ENCODE measurements at places on chromosomes 3 and 15.
A peak's percentile ranks its signal among the peaks of the same experiment; 100 is the strongest.

DNA sequence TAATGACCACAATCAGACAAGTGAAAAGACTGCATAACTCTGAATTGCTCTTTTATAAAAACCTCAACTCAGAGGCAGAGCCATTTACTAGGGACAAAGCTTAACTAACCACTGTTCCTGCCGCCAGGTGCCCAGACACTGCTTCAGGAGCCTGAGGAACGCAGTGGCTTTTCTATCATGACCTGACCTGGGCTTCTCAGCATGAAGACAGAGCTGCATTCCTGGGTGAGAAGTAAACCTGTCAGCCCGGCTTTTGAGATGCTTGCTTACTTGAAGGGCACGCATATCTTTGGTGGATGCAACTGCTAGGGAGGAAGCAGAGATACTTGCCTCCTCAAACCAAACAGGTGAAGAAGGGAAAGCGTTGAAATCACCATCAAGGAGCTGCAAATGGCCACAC lies 7.9 kb downstream of the LRRC31 start:
- no peak for DNase-seq
- H3K27me3 ChIP-seq, result no peaks in the 10 kb centered on the region
- no peak overlapping the region for H3K4me3 ChIP-seq
- H3K36me3 ChIP-seq, result no peaks in the 10 kb centered on the region
- no peak overlapping the region for H3K27ac ChIP-seq
- H3K4me1 ChIP-seq, result no peaks in the 10 kb centered on the region

GRCh38 chr3:186251948-186252619 lies 110.0 kb downstream of the DGKG start:
- H3K36me3 ChIP-seq, result no peaks in the 10 kb centered on the region
- H3K27ac ChIP-seq, result no peak overlapping the region
- DNase-seq, result no peak

- no peak overlapping the region for H3K4me3 ChIP-seq
- H3K27ac ChIP-seq, result no peak overlapping the region
- DNase-seq, result no peak
- peaks cover 14% of the 10 kb centered on the region for H3K4me1 ChIP-seq
- no peaks in the 10 kb centered on the region for H3K36me3 ChIP-seq
Measured at GRCh38 chr15:40790718-40791117, 16.2 kb upstream of the ZFYVE19 start.

DNA sequence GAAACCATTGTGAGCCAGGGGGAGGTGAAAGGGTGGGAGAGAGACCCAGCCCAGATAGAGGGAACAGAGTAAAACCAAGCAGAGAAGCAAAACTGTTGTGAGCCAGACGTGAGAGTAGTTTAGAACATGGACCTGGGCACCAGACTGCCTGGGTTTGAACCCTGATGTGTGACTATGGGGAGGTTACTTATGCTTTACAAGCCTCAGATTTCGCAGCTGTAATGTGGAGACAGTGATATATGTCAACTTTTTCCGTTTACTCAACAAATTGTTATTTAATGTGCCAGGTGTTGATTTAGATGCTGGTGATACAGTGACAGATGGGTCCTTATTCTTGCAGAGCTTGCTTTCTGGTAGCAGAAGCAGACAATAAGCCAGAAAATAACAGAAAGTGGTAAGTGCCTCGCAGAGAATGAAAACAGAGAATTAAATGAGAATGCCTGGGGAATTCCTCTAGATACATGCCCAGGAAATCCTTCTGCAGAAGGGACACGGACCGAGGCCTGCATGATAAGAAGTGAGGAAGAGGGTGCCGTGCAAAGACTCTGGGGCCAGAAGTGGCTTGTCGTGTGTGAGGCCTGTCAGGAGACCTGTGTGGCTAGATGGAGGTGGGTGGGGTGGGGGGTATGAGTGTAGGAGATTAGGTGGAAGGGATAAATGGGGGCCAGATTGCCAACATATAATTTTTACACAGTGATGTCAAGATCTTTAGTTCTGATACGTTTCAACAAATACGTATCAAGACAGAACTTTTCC lies 15.0 kb downstream of the KAT2B start:
- H3K4me1 ChIP-seq, result peaks cover 22% of the 10 kb centered on the region
- no peak overlapping the region for H3K4me3 ChIP-seq
- no peak for DNase-seq

- no peak for DNase-seq
- H3K4me3 ChIP-seq, result no peak overlapping the region
- H3K4me1 ChIP-seq, result no peaks in the 10 kb centered on the region
- H3K27ac ChIP-seq, result no peak overlapping the region
- H3K27me3 ChIP-seq, result no peaks in the 10 kb centered on the region
- H3K36me3 ChIP-seq, result no peaks in the 10 kb centered on the region
Measured at GRCh38 chr15:53872410-53872809, 105.8 kb upstream of the UNC13C start.

DNA sequence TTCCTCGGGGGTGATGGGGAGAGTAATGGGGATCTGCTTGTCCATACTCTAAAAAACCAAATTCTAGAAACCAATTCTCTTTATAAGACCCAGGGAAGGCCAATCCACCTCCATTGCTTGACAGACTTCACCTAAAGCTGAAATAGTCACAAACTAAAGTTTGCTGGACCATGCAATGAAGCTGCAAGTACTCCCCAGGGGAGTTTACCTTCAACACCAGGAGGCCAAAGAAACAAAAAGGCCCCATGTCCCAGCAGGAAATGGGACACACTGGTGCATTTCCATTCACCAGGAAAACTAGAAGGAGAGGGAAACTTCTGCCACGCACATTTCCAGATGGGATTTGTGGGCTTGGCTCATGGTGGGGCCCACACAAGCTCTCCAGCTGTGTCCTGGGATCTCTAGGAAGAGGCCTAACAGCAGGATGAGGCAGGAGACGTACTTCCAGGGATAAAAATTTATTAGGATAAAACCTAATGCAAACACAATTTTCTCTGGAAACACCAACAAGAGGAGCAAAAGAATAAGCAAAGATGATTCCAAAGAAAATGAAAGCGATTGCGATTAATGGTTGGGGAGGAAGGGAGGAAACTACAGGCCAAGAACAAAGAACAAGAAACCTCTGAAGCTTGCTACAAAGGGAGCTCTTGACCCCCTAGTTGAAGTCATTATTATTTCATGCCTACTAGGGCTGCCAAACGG lies 238.0 kb upstream of the LRTM1 start:
- H3K36me3 ChIP-seq, result no peaks in the 10 kb centered on the region
- H3K4me3 ChIP-seq, result no peak overlapping the region
- no peaks in the 10 kb centered on the region for H3K4me1 ChIP-seq
- no peaks in the 10 kb centered on the region for H3K27me3 ChIP-seq
- no peak for DNase-seq
- no peak overlapping the region for H3K27ac ChIP-seq

DNA sequence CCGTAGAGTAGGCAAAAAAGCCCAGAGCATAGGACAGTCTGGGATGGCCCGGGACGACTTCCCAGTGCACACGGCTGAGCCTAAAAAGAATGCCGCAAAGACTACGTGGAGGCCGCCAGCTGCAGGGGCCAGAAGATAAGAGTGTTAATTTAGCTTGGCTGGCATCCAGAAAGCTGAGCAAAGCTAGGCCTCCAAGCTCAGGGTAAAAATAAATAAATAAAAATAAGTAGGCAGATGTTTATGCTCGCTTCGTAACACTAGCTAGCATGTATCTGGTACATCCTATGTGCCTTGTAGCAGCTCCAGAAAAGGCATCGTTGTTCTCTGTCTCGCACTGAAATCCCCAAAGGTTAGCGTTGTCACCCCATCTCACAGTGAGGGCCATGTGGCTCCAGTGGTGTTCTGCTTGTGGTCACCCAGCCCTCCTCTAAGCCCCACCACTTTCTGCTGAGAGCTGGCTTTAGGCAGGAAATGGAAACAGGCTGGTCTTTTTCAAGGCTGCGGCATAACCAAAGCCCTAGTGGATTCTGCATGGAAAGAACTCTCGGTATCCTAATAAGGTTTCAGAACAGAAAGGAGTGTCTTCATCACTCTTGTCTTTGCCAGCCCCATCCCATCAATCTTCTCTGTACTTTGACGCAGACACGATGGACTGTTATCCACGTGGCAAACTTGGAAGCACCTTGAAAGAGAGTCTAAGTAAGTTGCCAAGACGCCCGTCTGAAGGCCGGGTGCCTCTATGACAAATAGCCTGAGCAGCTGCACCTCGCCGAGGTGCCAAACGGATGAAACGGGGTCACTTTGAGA lies 58.1 kb upstream of the MEF2A start:
- H3K27ac ChIP-seq, result peak overlapping the region; percentile 89
- H3K27me3 ChIP-seq, result no peaks in the 10 kb centered on the region
- peak overlapping the region; percentile 56 for H3K4me3 ChIP-seq
- no peaks in the 10 kb centered on the region for H3K36me3 ChIP-seq
- H3K4me1 ChIP-seq, result peaks cover 71% of the 10 kb centered on the region

GRCh38 chr3:66066963-66067617 lies 28.4 kb upstream of the MAGI1 start:
- no peaks in the 10 kb centered on the region for H3K4me1 ChIP-seq
- H3K27ac ChIP-seq, result no peak overlapping the region
- DNase-seq, result no peak

DNA sequence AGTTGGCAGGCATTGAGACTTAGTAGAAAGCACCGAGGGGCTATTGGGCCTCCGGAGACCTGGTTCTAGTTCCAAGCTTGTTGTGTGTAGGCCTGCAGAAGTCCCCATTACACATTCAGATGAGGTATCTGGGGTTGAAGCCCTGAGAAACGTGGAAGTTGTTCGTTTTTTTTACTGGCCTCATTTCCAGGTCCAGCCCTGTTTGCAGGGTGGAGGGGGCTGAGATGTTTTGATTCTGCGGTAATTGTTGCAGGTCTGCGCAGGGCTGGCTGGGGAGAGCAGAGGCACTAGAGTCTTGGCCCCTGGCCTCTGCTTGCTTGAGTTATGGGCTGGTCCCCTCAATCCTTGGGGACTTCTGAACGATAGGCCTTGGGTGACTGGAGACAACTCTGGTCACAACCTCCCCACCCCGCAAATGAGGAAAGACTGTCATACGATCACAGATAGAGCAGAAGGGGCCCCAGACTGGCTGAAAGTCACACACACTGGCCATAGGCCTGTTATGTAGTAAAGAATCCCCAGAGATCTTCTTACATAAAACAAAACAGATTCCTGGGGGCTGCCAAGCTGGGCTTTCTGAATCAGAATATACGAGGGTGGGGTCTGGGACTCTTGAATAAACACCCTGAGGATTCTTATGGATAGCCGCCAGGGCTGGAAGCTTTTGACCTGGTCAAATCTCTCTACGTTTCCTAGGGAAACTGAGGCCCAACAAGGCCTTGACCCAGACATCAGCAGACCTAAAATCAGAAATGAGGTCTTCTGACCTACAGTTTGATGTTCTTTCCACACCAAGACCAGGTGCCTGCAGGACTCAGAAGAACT lies 15.6 kb downstream of the KBTBD13 start:
- no peak for DNase-seq
- H3K27ac ChIP-seq, result peak overlapping the region; percentile 96
- peaks cover 89% of the 10 kb centered on the region for H3K4me1 ChIP-seq
- H3K36me3 ChIP-seq, result peaks cover under 1% of the 10 kb centered on the region
- no peaks in the 10 kb centered on the region for H3K27me3 ChIP-seq
- no peak overlapping the region for H3K4me3 ChIP-seq

DNA sequence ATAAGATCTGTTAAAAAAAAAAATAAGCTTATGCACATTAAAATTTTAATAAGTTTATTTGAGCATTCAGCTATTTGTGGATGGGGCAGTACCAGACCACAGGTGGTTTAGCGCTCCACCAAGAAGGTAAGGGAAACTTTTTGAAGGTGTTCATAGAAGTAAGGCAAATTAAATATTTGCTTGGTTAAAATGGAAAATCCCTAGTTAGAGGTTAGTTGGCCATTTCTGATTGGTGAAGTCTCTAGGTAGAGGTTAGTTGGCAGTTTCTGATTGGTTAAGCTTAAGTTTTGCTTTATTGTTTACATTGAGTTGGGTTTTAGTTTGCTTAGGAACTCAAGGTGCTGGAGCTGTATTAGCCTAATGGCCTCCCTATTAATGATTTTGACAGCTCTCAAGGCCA lies 30.7 kb downstream of the SCN11A start:
- no peak overlapping the region for H3K27ac ChIP-seq
- no peak overlapping the region for H3K4me3 ChIP-seq
- DNase-seq, result no peak
- H3K36me3 ChIP-seq, result no peaks in the 10 kb centered on the region

DNA sequence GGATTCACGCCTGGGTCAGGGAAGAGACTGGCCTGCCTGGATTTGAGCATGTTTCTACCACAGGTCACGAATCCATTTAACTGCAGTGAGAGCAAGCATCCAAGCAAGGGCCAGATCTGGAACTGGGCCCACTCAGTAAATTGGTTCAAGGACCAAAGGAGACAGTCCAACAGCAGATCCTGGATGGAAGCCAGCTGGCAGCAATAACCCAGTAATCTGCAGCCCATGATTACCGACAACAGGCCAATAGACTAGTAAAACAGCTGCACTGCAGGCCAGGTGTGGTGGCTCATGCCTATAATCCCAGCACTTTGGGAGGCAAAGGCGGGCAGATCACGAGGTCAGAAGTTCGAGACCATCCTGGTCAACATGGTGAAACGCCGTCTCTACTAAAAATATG lies 11.8 kb downstream of the SAMD7 start:
- H3K36me3 ChIP-seq, result no peaks in the 10 kb centered on the region
- no peak overlapping the region for H3K4me3 ChIP-seq
- H3K4me1 ChIP-seq, result no peaks in the 10 kb centered on the region
- no peaks in the 10 kb centered on the region for H3K27me3 ChIP-seq

- no peak for DNase-seq
- H3K27ac ChIP-seq, result peak overlapping the region; percentile 92
- H3K4me3 ChIP-seq, result peak overlapping the region; percentile 98
Measured at GRCh38 chr3:160564949-160565441, 376 bp downstream of the KPNA4 start.

GRCh38 chr15:99019558-99020540 lies 12.3 kb upstream of the PGPEP1L start:
- no peaks in the 10 kb centered on the region for H3K27me3 ChIP-seq
- no peak overlapping the region for H3K4me3 ChIP-seq
- no peak for DNase-seq
- no peak overlapping the region for H3K27ac ChIP-seq
- no peaks in the 10 kb centered on the region for H3K4me1 ChIP-seq
- no peaks in the 10 kb centered on the region for H3K36me3 ChIP-seq

DNA sequence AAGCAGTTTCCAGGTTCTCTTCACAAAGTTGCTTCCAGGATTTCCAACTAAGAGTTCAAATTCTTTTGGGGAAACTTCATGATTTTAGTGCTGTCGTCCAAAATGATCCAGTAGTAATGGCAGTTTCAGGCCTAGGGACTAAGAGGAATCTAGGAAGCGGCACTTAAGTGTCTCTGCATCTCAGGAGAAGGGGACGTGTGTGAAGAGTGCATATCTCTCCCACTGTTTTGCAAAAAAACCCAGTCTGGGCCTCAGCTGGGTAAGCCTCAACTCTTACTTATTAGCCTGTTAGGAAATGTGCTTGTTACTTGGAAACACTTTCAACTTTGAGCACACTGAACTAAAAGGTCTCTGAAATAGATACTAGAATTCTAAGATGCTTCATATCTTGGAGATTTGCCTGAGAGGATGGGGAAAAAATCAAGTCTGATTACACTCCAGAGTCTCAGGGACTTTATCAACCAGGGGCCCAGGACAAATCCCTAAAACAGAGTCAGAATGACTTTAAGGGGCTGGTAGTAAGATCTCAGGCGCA lies 81.8 kb downstream of the WDR76 start:
- no peak overlapping the region for H3K4me3 ChIP-seq
- no peaks in the 10 kb centered on the region for H3K27me3 ChIP-seq
- H3K27ac ChIP-seq, result no peak overlapping the region
- H3K4me1 ChIP-seq, result peaks cover 8% of the 10 kb centered on the region
